T-helper 17 cell (primary cell): ENCODE measurements at places on chromosomes 5 and 9.

DNA sequence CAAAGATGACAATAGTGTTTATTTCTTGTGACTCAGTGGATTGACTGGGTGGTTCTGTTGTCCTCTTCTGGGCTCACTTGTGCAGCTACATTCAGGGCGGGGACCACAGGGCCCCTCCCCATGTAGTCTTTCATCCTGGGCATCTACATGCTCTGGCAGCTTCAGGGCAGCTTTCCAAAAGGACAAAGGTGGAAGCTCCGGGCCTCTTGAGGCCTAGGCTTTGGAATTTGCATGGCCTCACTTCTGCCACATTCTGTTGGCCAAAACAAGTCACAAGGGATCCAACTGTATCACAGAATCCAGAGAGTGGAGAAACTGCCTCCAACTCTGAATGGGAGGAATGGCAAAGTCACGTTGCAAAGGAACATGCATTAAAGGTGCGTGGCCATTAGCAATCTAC lies 64.3 kb downstream of the ARHGAP26 start:
- DNase-seq: no peak

GRCh38 chr5:152560512-152561137 lies 155.5 kb upstream of the NMUR2 start:
- DNase-seq: no peak

DNA sequence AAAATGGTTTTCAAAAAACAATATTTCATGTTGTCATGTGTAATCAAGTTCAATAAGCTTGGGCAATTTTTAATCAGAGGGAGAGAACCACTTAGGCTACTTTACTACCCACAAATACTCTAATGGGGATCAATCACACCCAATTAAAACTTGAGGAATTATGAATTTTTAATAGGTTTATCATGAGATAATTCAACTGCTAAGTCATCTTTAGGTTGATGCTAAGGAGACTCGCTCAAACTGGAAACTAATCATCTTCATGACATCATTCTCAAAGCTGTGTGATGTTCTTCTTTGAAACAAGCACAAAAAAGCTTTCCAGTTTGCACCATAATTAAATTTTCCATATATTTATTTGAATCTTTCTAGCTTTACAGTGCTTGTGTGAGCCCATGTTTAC lies 867.5 kb downstream of the MAT2B start:
- DNase-seq: no peak

DNA sequence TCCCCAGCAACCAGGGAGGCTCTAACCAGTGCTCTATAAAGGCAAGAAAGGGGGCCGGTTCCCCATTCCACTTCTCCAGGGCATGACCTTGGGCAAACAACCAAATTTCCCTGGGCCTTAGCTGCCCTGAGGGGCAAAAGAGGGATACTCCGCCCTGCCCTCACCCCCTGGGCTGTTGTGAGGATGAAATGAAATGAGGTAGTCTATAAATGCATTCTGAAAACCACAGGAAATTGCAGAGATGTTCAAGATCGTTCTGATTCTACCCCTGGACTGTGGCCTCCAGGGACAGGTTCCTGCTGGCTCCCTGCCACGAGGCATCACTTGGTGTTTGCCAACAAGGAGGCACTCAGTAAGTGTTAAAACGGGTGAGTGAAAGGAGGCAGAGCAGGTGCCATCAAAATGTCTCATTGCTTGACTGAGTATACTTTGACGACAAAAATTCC lies 5.7 kb downstream of the RAPGEF1 start:
- peak; percentile 52 for DNase-seq

DNA sequence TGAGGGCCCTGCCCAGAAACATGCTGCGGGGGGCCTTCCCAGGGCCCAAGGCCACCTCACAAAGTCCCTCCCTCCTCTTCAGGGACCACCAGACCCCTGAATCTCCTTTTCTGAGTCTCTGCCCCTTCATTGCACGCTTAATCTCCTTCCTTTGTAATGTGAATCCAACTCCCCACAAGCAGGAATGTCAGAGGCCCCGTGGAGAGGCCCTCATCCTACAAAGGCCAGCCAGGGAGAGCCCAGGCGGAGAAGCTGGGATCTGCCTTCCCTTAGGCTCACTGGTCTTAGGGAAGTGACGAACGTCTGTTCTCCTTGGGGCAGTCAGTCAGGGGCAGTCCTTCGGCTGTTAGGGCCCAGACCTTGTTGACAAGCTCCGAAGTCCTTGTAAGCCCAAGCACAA lies 2.3 kb downstream of the SMIM33 start:
- DNase-seq: no peak

DNA sequence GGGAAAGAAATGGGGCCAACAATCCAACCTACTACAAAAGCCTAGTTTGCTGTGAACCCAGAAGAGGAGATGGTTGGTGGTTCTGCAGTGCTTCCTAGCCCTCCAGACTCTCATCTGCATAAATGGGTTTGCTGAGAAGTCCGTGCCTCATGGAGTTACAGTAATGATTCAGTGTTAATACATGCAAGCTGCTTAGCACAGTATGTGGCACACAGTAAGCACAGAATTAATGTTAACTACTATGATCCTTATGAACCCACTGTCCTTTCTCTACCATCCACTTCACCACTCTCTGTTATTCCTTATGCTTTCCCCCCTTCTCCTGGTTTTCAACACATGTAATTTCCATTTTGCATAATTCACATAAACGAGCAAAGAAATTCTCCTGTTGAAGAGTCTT lies 100.0 kb downstream of the ACTBL2 start:
- DNase-seq: no peak

- no peak for DNase-seq
These were observed 61.4 kb downstream of the SLC1A3 start for GRCh38 chr5:36667824-36668223.

GRCh38 chr5:59061377-59061776 lies 478.5 kb downstream of the RAB3C start:
- no peak for DNase-seq

DNA sequence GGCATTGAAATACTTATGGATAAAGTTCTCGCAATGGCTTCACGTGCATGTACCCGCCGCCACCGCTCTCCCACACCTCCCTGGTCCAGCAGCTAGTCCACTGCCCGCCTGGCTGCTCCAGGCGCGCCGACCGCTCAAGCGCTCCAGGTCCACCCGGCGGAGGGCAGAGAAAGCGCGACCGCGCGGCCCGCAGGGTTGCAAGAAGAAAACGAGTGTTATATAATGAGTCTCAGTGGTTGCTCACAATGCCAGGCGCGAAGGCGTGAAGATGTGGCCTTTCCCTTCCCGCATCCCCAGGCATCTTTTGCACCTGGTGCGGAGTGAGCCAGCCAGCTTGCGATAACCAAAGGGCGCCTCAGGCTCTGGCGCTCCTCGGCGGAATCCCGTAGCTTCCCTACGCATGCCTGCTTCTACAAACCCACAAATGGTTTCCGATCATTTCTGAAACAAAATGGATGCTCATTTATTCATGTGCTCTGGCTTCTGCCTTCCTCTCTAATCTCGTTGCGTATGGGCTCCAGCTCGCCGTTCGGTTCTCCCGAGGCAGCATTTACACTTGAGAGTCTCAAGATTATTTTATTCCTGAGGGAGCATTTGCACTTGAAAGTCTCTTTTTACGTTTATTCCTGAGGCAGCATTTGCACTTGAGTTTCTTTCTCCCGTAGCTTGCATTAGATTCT lies 25.7 kb downstream of the CDKN2A start:
- DNase-seq: no peak

- DNase-seq: no peak
These were observed 631.6 kb downstream of the PDE4D start for GRCh38 chr5:59261969-59262368.

GRCh38 chr5:119398727-119399466 lies 43.1 kb downstream of the TNFAIP8 start:
- no peak for DNase-seq

- DNase-seq: no peak
These were observed 14.5 kb downstream of the CXCL14 start for GRCh38 chr5:135564331-135564730.

GRCh38 chr9:16371306-16371705 lies 499.2 kb downstream of the BNC2 start:
- DNase-seq: no peak

DNA sequence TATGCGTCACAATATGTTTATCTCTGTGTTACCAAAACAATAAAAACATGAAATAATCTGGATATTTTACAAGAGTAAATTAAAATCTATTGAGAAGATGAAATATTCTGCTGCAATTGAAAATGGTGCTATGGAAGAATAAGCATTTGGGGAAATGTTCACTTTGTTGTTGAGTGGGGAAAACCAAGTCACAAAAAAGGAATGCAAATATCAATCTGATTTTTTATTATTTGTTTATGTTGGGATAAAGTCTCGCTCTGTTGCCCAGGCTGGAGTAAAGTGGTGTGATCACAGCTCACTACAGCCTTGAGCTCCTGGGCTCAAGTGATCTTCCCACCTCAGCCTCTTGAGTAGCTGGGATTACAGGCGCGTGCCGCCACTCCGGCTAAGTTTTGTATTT lies 8.6 kb upstream of the F2RL1 start:
- no peak for DNase-seq

- no peak for DNase-seq
These were observed 25.2 kb downstream of the UGT3A2 start for GRCh38 chr5:36041537-36041845.

GRCh38 chr5:6950250-6950649 lies 237.0 kb downstream of the TENT4A start:
- no peak for DNase-seq

- DNase-seq: no peak
These were observed 95.5 kb upstream of the MAN2A1 start for GRCh38 chr5:109594217-109594616.

DNA sequence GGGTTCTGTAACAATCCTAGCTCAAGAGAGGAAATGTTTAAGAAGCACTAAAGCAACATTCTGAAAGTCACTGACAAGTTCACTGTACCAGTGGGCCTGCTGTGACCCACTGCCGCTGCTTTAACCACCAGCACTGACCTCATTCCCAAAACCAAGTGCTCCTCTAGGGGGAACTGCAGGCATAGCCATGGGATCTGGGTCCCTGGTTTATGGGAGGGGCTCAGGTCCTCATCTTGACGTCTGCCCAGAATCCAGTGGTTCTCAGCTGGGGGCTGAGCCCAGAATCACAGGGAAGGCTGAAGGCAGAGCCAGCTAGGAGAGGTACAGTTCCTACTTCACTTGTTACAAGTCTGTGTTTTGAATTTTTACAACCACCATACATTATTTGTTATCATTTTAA lies 36.1 kb upstream of the SLC2A8 start:
- no peak for DNase-seq

DNA sequence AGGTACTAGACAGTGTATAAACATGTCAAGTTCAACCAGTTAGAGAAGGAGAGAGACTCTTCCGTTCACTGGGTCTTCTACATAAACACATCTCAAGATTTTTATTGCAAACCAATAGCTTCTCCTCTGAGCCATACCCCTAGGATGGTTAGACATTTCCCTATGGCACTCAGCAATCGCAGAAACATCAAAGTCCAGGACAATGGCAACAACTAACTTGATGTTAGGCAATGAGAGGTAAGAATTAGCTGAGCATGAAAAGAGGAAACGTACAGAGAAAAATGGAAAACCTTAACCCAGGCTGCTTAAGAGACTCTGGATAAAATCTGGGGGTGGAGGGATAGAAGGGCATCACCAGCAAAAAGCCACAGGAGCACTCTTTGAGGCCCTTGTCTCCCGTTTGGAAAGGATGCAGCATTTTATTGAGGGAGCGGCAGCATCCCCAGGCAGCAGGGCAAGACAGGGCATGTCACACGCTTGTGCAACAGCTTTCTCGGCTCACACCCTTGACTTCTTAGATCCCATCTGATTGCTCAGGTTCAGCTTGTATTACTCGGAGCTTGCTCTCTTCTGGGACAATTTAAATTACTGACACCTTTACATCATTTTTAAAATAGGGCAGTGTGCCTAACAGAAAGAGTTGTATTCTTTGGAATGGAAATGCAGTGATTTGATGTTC lies 8.6 kb upstream of the PSAT1 start:
- no peak for DNase-seq

DNA sequence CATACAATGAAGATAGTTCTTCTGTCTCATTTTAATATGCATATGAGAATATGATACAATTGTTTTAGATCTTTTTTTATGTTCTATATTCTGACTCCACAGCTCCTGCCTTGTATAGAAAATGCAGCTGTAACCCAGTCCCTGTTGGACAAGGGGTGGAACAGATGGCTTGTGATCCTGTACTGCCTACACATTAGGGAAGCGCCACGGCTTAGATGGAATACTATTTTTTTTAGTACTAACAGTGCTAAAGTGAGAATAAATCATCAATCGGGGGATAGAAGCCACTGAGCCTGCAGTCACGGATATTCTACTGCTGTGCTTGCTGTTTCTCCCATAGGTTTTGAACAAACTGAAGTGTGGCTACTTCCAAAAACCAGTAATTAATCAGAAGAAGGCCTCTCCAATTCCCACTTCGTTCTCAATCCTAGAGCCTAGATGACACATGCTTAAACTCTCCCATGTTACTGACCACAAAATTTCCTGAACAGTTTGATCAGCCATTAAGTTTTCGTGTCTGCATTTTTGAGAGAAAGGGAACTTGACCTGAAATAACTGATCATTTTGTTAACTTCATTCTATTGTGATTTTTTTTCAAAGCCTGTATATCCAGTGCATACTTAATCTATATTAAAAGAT lies 150.3 kb downstream of the CDH18 start:
- no peak for DNase-seq

- no peak for DNase-seq
These were observed 53.8 kb upstream of the CLINT1 start for GRCh38 chr5:157912621-157913325.

- no peak for DNase-seq
These were observed 165.9 kb downstream of the SH3GL2 start for GRCh38 chr9:17744786-17745185.

DNA sequence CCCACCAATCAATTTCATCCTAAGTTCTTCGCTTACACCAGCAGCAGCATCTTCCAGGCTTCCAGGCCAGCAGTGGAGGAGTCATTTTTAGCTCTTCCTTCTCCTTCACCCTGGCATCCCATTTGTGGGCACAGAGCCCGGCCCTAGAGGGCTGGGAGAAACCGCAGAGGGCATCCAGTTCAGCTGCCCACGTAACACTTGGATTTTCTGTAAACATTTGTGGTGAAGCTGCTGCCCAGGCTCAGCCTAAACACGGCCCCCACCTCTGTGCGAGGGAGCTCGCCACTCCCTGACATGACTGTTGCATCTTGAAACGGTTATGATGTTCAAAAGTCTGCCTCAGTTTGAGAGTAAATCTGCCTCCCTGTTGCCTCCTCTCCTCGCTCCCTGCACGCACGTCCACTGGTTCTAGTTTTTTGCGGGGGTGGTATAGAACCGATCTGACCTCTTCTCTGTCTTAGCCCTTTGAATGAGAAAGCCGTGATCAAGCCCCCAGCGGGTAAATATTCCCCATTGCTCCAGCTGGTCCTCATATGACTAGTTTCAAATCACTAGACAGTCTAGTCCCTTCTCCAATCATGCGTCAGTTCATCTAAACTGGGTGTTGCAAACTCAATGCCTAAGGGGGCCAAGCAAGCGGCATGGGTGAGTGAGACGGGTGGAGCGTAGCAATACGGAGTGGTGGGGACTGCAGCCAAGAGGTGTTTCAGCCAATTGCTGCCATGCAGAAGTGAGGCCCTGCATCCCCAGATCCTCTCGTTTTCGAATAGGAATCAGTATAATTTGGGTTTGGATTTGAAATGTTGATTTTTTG lies 34.9 kb upstream of the N4BP3 start:
- no peak for DNase-seq
